ENCODE measurements at places on chromosomes 13 and 19.

DNA sequence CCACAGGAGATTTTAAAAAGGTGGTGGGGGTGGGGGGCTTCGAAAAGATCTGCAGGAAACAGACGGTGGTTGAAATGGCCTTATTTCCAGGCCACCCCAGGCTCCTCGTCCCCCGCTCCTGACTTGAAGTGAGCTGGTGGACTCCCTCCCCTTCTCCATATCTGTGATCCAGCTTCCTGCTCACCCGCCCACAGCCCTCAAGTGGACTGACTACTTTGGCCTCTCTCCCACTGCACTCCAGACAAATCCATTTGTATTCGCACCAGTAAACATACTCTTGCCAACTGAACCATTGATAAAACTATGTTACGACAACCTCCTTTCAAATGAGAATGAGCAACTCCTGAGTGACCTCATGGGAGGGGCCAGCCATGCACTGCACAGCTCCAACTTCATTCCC lies 259.5 kb downstream of the COL4A1 start:
- no peak for DNase-seq

DNA sequence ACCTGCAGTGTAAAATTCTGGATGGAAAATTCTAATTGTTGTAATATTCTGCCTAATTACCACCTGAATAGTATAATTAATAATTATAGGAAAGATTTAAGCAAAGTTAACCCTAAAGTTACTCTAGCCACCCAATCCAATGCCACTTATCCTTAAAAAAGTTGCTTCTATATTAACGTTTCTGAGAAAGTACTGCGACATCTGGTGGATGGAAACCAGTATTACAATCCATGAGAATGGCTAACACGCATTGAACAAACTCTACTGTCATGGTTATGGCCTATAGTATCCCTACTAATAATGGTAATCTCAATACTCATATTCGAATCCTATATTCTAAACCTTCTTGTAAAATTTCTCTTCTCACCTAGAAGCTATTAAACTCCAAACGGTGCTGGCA lies 1551.8 kb downstream of the SLITRK1 start:
- no peak for DNase-seq

DNA sequence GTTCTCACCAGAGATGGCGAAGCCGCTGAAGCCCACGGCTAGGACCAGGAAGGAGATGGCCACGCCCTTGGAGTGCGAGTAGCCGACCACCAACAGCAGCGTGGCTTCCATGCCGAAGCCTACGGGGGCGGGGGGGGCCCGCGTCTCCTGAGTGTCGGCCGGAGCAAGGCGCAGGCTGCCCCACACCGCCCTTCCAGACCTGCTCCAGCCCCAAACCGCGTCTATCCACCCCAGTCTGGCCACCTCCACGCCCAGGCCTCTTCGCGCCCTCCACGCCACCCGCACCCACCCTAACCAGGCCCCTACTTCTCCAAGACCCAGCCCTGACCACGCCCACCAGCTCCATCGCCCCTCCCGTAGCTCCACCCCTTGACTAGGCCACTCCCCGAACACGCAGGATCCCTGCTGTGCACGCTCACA lies 6.2 kb downstream of the GFY start:
- no peak for DNase-seq

DNA sequence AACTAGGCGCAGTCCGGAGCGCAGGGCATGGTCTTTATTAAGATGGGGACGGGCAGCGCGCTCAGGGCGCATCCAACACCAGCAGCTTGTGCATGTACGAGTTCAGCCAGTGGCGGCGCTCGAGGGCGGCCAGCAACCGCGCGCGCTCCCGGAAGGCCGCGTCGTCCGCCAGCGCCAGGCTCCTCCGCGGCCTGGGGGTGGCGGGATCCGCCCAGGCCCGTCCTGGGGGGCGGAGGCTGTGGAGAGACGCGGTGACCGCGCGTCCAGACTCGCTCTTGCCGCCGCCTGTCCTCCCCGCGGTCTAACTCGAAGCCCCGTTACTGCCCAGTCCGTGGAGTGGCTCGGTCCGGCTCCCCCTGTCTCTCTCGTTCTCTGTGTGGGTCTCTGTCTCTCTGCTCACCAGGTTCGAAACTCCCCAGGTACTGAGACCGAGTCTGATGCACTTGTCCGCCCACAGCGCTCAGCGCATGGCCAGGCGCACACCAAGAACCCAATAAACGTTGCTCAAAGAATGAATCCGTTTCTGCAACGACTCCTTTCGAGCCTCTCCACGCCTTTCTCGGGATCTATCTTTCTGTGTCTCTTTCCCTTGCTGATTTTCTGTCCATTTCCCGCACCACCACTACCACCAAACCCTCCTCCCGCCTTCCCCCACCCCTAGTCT lies 702 bp downstream of the PTH2 start:
- DNase-seq = peak; percentile 80

DNA sequence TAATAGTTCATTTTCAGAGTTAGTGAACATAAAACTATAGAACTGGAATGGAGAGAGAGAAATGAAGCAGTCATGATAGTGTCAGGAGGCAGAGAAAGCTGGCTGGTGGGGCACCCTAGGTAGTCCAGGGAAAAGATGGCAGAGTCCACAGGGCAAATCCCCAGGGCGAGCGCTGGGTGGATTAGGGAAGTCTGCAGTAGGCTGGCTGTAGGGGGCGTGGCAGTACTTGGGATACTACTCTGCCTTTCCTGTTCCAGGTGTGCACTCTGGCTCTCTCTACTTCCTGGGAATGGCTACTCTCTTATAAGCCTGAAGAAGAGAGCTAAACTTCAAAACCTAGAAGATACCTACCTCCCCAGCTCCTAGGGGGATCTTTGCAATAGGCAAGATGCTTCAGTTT lies 232.9 kb upstream of the SLC10A2 start:
- DNase-seq = peak; percentile 18

- DNase-seq = no peak
Observed at GRCh38 chr13:41199079-41199478, 4.7 kb upstream of the KBTBD7 start.

- DNase-seq = no peak
Observed at GRCh38 chr13:74929436-74929835, 552.5 kb downstream of the TBC1D4 start.

DNA sequence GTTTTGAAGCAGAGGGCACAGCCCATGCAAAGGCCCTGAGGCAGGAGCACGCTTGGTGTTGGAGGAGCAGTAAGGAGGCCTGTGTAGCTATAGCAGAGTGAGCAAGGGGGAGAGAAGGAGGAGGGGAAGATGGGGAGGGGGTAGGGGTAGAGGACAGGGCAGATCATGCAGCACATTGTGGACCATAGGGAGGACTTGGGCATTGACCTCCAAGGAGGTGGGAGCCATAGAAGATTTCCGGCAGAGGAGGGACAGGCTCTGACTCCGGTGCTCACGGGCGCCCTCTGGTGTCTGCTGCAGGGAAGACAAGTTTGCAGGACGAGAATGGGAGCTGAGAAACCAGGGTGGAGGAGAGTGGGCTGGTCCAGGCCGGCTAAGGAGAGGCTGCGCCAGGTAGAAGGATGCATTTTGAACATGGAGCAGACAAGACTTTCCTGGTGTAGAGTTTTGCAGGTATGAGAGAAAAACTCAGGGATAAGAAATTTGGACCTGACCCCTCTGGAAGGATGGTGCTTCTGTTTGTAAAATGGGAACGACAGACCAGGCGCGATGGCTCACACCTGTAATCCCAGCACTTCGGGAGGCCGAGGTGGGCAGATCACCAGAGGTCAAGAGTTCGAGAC lies 13.7 kb upstream of the CREB3L3 start:
- peak; percentile 87 for DNase-seq

- DNase-seq = no peak
Observed at GRCh38 chr19:4370418-4371041, 27.2 kb downstream of the MPND start.

- DNase-seq = no peak
Observed at GRCh38 chr13:76697288-76697687, 188.9 kb downstream of the KCTD12 start.

GRCh38 chr13:110680852-110681251 lies 25.1 kb downstream of the CARS2 start:
- DNase-seq = peak; percentile 50

DNA sequence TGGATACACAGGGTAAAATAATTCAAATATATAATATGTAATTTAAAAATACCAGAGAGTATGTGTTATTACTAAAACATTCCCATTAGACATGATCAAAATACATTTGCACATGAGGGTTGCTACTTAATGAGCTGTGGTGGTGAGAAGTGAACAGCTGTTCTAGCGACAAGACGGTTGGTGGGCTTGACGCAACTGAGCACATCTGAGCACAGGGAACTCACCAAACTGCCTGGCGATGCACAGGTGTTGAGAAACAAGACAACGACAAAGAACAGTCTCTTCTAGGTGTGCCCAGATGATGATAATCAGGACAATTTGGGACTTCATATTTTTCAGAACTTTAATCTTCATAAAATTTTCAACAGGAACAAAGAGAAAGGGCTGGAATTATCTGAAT lies 555.1 kb upstream of the SGCG start:
- no peak for DNase-seq

GRCh38 chr19:53818756-53819155 lies 5.4 kb downstream of the NLRP12 start:
- DNase-seq = peak; percentile 61

GRCh38 chr19:38375098-38375493 lies 725 bp downstream of the PSMD8 start:
- DNase-seq = no peak

GRCh38 chr19:33249740-33250366 lies 24.2 kb upstream of the SLC7A10 start:
- no peak for DNase-seq

DNA sequence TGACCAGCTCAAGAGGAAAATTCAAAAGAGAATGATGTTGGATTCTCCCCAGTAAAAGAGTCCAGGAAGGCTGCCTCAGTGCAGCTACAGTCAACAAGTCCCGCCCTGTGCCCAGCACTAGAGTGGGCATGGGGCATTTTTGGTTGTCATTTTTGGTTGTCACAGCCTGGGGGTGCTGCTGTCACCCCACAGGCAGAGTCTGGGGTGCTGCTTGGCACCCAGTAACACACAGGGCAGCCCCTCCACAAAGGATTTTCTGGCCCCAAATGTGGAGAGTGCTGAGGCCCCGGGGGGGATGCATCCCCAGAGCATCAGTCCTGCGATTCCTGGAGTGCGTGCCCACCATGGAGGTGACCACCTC lies 28.2 kb upstream of the TMEM255B start:
- no peak for DNase-seq

GRCh38 chr13:40410315-40410714 lies 256.1 kb downstream of the FOXO1 start:
- no peak for DNase-seq

- DNase-seq = no peak
Observed at GRCh38 chr13:44211286-44211685, 162.3 kb upstream of the SERP2 start.

DNA sequence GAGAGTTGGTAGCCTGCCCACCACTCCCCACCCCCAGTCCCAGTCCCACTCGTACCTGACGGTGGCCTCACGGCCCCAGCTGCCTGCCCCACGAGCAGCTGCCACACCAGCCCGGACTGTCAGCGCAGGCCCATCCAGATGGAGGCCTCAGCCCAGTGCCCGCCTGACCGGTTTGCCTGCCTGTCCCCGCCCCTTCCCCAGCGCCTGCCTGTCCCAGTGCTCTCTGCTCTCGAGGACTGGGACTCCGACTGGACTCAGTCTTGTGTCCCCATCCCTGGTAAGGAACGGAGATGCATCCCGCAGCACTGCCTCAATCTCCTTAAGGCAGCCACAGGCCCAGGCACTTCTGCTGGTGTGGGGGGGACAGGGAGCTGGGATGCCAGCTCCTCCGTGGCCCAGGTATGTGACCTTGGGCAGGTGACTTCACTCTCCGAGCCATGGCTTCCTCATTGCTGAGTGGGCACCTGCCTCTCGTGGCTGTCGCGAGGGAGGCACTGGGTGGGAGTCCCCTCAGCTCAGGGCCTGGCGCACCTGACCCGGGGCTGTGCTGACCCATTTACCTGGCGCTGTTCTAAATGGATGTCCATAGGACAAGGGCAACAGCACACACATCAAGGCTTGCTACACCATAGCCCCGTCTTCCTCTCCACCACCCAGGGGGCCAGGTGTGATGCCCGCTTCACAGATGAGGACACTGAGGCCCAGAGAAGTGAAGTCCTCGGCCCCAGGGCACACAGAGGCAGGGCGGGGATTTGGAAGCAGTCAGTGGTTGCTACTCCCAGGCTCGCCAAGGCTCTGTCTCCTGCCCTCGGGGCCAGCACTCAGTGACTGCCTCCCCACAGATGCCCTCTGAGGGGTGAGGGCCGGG lies at the start of gene NKPD1:
Gene NKPD1, minus strand, starts transcription at position 113 of the 868 bp plus-strand sequence. CDS start 832 bp downstream, outside the sequence.
- DNase-seq = peak; percentile 66

DNA sequence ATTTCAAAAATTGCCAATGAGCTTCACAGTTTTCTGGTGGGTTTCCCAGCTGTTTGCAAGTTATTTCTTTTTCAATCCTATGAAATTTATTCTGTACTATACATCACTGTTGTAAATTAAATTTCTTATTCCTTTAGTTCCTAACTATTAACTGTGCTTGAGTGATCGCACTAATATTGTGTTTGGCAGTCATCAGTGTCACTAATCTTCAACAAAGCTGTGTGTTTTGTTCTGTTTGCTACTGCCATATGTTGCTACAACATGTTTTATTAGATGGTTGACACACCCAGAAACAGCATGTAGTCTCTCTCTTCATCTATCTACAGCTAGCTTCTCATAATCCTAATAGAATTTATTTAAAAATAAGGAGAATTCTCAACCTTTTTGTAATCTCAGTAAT lies 453.6 kb upstream of the PRR20A start:
- DNase-seq = no peak

DNA sequence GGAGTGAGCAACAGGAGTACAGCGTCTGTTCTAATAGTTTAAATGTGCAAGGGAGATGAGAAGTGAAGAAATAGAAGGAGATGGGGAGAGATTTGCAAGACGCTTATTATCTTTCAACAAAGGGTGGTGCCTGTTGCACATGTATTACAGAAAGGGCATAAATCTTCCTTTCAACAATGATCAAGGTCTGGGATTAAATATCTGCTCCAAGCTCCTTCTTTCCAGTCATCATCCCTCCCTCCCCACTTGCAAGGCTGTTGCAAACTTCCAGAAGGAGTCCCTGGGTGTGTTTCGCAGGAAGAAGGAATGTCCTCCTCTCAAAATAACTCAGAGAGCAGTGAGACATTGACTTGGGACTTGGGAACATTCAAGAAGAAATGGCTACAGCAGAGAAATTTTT lies 63.5 kb upstream of the MYCBP2 start:
- DNase-seq = no peak
